ENCODE measurements at places on chromosomes 7 and 10.

- DNase-seq: peak; percentile 67
Measured at GRCh38 chr10:61904733-61905725, 3.5 kb downstream of the ARID5B start.

GRCh38 chr10:49634069-49634660, 20.3 kb downstream of the CHAT start:
- DNase-seq: no peak

- no peak for DNase-seq
Measured at GRCh38 chr7:101687791-101688182, 58.7 kb upstream of the MYL10 start.

GRCh38 chr7:156169474-156170370, 357.5 kb upstream of the SHH start:
- DNase-seq: no peak

GRCh38 chr7:73885975-73886798, 25.2 kb downstream of the TMEM270 start:
- no peak for DNase-seq

GRCh38 chr10:31678139-31678536, 250.5 kb downstream of the ARHGAP12 start:
- DNase-seq: no peak

DNA sequence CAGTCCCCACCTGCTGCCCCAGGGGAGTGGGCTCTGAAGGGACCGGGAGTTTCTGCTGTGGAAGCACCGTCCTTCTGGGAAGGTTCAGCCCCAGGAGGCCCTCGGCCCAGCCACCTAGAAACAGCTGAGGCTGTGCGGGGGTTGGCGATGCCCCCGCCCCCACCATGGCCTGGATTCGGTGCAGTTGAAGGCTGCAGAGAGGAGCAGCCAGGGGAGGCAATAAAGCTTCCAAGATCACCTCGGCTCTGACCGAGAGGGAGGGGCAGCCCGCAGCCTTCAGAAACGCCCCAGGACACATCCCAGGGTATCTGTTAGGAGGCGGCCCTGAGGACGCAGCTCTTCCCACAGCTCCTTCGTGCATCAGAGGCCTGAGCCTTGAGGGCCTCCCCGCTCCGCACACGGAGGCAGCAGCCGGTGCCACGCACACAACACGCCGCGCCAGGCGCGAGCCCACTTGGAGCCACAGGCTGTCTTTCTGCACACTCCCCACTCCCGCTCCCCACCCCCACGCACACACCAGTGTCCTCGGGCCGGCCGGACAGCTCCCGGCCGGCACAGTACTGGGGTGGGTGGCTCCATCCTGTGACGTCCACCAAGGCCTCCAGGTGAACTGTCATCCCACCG, 1.6 kb downstream of the KNDC1 start:
- DNase-seq: no peak

GRCh38 chr7:126790763-126791162, 462.0 kb downstream of the GRM8 start:
- DNase-seq: no peak

- DNase-seq: no peak
Measured at GRCh38 chr7:36707465-36707864, 16.8 kb downstream of the AOAH start.

DNA sequence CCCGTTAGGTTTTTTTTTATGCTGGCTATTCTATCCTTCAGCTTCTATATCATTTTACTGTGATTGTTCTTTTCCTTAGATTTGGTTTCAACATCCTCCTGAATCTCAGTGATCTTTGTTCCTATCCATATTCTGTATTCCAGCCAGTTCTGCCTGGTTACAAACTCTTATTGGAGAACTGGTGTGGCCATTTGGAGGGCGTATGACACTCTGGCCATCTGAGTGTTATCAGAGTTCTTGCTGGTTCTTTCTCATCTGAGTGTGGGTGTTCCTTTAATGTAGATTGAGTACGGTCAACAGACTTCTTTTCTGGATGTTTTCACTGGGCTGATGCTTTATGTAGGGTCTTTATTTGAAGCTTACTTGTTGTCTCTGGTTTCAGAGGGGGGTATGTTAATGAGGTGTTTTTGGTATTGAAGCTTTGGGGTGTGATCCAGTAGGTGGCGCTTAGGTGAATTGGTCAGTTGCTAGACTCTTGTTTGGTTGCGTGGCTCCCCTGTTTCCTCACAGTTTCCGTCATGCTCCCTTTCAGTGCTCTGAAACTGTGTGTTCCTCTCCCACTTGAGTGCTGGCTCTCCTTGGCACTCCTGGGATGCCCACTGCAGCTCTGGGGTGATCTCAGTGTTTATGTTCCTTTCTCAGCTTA, 80.7 kb downstream of the FANK1 start:
- DNase-seq: no peak

GRCh38 chr10:43013065-43013464, 63.8 kb upstream of the RET start:
- no peak for DNase-seq

DNA sequence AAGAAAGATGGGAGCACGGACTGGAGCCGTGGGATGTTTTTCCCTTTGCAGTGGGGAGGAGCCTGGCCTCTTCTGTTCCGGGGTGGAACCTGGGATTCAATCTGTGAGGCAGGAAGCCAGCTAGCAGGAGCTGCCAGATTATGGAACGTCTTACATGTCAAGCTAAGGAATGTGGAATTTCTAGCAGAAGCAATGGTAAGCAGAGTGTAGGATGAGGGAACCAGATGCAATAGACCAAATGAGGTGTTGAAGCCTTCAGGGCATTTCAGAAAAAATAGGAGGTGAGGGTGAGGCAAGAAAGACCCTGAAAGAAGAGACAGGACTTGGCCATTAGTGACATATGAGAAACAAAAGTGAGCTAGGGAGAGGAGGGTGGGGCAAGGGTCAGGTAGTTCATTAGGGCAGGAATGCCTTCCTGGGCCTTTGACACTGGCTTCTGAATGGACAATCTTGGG, 105.5 kb downstream of the CHN2 start:
- no peak for DNase-seq

DNA sequence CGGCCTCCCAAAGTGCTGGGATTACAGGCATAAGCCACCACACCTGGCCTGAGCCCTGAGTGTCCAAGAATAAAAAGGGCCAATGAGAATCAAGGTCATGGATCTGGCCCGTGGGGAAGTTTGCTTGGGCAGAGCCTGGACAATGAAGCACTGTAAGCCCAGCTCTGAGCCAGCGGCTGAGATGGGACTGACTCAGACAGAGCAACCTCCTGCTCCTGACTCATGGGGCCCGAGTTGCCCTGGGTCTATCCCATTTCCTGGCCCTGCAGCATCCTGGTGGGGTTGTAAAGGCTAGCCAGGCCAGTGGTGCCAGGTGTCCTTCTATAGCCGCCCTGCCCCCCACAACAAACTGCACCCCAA, 5.2 kb upstream of the MYH16 start:
- DNase-seq: peak; percentile 19

DNA sequence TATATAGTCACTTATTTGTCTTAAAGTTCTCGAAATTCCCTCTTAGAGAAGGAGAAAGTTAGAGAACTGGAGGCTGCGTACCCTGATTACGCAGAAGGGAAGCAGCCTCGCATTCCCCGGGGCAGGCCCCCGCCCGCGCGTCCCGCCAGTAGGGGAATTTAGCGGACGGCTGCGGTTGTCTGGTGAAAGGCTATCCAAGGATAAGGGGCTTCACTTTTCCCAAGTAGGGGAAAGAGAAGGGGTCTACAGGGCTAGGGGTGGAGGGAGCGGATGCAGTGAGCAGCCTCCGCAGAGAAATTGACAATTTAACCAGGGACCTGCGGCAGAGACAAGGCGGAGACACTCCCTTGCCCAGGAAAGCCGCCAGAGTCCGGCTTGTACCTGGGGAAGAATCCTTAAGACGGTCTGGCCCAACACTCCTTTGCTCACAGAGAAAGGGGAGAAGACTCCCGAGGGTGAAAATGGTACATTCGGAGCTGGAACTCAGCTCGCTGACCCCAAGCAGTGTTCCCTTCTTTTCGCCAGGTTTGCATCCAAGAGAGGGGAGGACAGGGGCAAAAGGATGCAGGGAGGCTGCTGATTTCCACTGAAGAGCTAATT, 994 bp upstream of the MAGI2 start:
- no peak for DNase-seq

DNA sequence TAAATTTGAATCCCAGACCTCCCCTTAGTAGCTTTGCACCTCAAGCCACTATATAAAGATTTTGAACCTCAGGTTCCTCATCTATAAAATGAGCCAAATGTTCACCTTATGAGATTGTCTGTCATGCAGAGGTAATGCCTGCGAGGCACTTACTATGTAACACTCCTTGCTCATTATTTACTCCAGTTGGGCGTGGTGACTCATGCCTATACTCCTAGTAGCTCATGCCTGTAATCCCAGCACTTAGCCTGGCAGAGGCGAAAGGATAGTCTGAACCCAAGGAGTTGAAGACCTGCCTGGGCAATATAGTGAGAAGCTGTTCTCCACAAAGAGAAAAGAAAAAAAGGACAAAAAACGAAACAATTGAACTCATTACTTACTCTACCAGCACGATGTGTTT, 82.2 kb downstream of the MDFIC start:
- DNase-seq: no peak
